Activated effector memory CD4-positive, alpha-beta T cell treated with anti-CD3 and anti-CD28 coated beads, Interleukin-2, amount 50 U/mL, for 16 hours (primary cell): ENCODE measurements at places on chromosomes 12 and 14.

DNA sequence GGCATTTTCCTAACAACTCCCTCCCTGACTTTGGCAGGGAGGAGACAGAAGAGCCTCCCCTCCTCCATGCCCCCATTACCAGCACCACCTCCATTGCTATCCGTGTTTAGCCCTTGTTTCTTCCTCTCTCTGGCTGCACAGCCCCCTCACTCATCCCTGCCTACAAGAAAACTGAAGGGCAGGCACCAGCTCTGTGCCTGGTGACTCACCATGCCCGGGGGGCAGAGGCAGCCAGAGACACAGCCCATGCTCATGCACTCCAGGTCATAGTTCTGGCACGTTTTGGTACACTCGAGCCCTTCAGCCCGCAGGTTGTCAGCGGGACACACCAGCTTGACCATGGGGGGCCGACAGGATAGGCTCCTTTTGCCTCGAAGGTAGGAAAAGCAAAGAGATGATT, 80.4 kb downstream of the VWF start:
- no peak for DNase-seq

- DNase-seq, result no peak
Measured at GRCh38 chr12:2547273-2548044, 247.3 kb upstream of the FKBP4 start.

- peak; percentile 50 for DNase-seq
Measured at GRCh38 chr12:131120831-131121271, 167.1 kb downstream of the ADGRD1 start.

- no peak for DNase-seq
Measured at GRCh38 chr12:98422359-98422758, 93.0 kb upstream of the TMPO start.

DNA sequence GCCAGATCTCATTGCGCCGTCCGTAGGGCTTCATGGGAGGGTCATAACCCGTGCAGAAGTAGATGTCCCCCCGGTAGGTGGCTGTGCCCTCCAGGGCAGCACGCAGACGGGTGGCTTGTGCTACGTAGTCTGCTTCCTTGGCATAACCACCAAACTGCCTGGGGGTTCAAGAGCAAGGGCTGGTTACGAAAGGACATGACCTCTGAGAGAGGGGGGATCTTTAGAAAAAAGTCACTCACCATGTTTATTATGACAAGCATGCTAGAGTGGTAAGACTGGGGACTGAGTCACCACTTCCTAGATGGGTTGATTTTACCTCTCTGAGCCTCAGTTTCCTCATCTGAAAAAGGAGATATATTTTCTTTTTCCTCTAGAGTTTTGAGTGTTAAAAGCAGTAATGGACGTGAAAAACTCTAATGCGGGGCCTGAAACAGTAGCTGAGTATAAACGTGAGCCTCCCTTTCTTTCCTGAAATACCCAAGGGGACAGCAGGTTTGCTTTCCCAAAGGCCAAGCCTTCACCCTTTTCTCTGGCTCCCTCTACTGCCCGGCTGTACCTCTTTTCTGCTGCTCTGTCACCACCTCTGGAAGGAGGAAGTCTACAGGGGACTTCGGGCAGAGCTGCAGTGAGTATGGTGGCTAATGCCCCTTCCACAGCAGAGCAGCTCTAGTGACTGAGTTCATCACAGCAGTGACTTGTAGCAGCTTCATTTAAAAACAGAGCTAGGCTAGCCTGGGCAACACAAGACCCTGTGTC, 23.5 kb upstream of the GPRC5D start:
- no peak for DNase-seq

GRCh38 chr12:4283512-4284255, 10.1 kb downstream of the CCND2 start:
- DNase-seq, result no peak

DNA sequence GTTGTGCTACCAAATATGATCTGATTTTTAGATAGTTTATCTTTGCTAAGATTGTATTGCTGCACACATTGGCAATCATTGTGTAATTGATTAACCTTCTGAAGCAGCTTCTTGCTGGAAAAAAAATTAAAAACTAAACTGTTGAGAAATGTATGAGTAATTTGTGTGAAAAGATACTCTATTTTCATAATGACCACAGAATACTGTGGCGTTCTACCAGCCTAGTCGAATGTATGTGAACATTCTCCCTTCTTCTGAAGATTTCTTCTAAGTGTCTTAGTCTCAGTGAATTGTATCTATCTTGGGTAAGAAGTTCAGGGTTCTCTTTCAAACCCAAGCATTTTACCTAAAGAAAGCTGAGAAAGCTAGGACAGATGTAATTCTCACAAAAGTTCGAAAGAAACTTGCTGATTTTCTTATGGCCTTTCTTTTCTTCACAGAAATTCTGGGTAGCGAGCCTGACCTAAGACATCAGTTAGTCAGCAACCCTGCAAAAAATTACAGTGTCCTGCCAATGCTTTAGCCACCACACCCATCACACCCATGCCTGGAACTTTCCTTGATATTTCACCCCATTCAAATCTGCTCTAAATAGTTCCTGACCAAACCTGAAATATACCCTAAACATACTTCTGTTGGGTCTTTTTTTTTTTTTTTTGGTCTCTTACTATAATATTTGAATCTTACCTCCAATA, 27.1 kb upstream of the C12orf71 start:
- DNase-seq, result no peak

- no peak for DNase-seq
Measured at GRCh38 chr12:116537101-116537904, 21.9 kb upstream of the MAP1LC3B2 start.

- peak; percentile 91 for DNase-seq
Measured at GRCh38 chr14:20662968-20663732, 21.2 kb upstream of the RNASE4 start.

- DNase-seq, result peak; percentile 59
Measured at GRCh38 chr14:101101456-101102056, 198.0 kb upstream of the RTL1 start.

DNA sequence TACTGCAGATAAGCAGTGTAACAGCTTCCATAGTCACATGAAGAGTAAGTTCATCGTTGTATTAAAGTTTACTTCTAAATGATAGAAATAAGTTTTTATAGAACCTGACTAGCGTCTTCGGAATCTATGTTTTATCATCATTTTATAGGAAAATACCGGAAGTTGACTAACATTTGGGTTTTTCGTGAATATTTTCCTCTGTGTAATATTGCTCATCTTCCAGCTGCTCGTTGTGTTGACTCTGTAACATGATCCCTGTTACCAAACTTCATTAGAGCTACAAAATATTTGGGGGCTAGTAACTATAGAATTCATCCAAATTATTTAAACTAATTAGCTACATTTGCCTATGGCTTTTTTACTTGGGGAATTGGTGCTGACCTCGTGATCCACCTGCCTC, 37.2 kb downstream of the DDX51 start:
- no peak for DNase-seq

GRCh38 chr14:99757331-99758070, 35.7 kb upstream of the EML1 start:
- no peak for DNase-seq

- DNase-seq, result no peak
Measured at GRCh38 chr14:53295985-53296582, 143.0 kb upstream of the DDHD1 start.

DNA sequence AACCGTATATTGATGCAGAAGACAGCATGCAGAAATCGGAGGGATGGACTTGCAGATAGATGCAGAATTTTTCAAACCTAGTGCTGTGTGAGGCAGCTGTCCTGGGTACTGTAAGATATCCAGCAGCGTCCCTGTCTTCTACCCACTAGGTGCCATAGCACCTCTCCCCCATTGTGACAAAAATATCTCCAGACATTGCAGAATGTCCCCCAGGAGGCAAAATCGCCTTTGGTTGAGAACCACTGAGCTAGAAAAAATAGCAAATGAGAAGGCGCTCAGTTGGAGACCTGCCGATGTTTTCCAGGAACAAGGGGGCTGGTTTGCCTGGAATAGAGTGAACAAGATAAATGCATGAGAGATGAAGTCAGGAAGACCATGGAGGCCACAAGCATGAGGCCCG, 67.9 kb upstream of the TMEM132D start:
- DNase-seq, result no peak

DNA sequence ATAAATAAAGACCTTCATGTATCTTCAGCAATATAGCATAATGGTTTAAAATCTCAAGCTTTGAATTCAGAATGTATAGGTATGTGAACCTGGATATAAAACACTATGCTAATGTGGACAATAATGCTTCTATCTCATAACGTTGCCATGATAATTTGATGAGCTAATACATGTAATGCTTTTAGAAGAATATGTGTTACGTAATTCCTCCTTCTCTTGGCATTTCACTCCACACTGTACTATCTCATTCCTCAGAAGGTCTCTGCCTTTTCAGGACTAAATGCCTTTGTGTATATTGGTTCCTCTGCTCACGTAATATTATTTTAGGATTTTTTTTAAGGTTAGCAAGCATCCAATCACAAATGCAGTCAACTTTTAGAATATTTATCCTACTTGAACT, 86.5 kb downstream of the FOXA1 start:
- no peak for DNase-seq

DNA sequence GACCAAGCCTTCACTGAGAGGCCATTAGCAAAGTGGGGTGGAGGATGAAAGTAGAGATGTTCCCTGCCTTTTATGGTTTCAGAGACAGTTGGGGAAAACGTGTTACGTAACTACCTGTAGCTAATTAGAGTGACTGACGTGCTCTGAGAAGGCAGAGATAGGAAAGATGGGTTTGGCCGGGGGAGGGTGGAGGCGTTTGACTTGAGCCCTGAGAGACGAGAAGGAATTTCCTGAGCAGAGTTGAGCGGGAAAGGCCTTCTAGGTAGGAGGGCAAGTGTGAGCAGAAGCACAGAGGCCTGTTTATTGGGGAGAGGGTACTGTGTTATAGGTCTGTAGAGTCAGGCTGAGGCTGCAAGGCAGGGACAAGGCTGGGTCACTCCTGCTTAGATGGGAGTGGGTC, 8.6 kb downstream of the TUNAR start:
- DNase-seq, result no peak

DNA sequence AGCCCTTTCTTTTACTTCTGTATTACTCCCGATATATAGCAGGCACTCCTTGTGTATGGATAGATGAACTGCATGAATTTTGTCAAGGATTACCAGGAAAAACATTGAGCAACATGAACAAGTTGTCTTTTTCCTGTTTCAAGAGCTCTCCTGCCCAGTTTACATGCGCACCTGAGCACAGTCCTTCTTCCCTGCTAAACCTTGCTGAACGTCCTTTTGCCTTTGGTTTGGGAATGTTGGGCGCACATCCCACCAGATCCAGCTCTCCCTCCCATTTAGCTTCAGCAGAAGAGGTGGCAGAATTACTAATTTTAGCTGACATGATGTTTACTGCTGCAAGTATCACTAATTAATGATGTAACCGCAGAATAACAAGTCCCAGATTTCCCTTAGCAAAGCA, 121.4 kb upstream of the TMCC3 start:
- DNase-seq, result no peak

DNA sequence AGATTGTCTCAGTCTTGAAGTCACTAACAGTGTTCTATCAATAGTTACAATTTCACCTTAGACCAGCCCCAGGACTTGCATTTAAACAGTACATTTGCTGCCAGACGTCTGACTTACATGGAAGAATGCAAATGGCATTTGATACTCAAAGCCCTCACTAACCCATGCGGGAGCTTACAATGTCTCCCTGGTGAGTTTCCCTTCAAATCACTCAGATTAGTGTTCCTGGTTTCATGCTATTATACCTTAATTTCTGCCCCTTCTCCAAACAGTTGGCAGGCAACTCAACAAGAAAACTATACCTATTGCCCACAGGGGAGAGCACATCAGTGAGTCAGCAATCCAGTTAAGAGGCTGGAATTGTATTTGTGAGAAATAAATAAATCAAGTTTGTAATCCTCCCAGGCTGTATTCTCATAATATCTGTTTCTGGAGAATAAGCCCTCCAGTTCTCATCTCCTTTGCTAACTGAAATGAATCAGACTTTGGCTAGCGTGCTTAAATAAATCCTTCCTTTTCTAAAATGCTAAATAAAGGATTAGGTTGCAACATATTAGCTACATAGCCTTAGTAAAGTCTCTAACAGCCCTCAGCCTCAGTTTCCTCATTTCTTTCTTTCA, 23.7 kb downstream of the GSTZ1 start:
- DNase-seq, result no peak

GRCh38 chr12:100493396-100494012, 19.8 kb downstream of the NR1H4 start:
- DNase-seq, result no peak

DNA sequence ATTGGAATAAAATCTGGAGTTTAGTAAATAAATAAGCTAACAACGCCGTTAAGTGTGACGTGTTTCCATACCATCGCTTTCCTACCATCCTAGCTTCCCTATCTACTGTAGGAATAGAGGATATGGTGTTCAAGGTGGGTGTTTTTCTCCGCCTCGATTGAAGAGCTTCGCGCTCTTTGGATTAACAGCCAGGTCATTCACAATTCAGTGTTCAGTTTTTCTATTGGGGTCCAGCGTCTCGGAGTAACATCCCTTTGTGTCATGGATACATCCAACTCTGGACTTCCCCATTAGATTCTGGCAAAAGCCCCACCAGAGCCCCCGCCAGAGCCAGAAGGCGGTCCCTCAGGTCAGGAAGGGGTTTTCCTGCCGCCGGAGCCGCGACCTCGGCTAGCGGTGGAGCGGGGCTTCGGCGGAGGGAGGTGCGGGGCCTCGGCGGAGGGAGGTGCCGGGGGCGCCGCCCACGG, 1.2 kb upstream of the SRGAP1 start:
- no peak for DNase-seq

GRCh38 chr12:116244001-116244400, 33.5 kb downstream of the MED13L start:
- DNase-seq, result no peak

DNA sequence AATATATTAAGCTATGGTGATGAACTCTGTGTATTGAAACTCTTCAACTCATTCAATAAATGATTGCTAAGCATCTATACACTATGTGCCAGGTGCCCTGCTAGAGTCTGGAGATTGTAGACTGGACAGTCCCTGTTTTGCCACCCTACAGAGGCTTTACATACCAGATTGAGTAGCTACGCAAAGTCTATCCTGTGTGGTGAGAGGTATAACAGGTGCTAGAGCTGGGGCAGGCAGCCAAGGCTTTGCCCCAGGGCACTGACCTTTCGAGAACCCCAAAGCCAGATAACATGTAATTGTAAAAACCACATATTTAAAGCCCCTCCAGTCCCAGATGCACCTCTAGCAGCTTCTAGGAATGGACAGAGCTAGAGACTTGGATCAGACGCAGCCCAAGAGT, 52.8 kb downstream of the PPM1H start:
- no peak for DNase-seq

GRCh38 chr12:57591782-57592325, 862 bp downstream of the PIP4K2C start:
- DNase-seq, result no peak

GRCh38 chr12:2138871-2139308, 86.1 kb downstream of the CACNA1C start:
- DNase-seq, result no peak

DNA sequence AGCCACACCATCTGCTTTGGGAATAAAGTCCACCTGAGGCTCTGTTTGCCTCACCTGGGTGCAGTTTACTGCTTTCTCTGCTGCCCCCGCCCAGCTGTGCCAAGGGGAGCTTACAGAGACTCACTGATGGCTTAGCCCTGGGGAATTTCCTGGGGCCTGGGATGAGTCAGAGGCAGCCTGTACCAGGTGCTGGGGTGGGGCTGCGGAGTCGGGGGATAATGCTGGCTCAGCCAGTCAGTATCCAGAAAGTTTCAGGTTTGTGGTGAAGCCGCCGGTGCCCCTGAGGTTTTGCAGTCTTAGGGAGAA, 22.3 kb downstream of the PLEKHG3 start:
- DNase-seq, result peak; percentile 88
